ENCODE measurements at places on chromosomes 4 and X. TPM values are rescaled to one million over a fixed set of nuclear protein-coding genes. Genes with fewer than 3 reads are reported as not detected.

DNA sequence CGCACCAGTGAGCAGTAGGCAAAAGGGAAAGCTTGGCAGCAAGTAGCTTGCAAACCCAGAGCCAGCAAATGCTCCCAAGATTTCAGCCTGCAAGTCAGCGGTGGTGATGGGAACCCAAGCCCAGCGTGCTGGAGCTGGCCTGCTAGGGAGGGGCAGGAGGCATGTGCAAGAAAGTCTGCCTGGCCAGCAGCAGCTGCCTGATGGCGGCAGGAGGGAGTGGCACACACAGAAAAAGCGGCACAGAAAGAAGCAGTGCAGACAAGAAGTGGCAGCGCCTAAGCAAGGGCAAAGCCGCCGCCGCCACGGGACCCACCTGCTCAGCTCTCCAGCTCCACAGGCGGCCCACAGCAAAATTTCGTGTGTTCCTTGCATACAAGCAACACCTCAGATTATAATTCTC, 1206.5 kb upstream of the PABPC4L start:
- no peak for DNase-seq

PWWP3B gene
- total RNA-seq: 4.1 TPM

GRCh38 chr4:162016991-162017390, 146.8 kb downstream of the FSTL5 start:
- no peak for DNase-seq

KLF8 gene
- 9.6 TPM for total RNA-seq

DNA sequence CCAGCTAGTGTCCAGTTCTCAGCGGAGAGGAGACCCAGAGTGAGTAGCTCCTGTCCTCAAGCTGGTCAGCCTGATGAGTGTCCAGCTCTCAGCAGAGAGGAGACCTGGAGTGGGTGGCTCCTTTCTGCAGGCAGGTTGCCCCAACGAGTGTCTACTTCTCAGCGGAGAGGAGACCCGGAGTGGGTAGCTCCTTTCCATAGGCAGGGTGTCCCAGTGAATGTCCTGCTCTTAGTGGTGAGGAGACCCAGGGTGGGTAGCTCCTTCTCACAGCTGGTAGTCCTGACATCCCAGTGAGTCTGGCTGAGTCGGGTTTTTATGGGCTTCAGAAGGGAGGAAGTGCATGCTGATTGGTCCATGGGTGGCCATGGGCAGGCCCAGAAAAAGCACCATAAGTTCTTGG, 55.7 kb upstream of the NUDT6 start:
- DNase-seq: no peak

DGAT2L6 gene
- not detected for total RNA-seq

- DNase-seq: no peak
Observed at GRCh38 chr4:185117300-185117934, 25.6 kb upstream of the SLC25A4 start.

GRCh38 chr4:130099105-130099504, 1003.2 kb downstream of the C4orf33 start:
- no peak for DNase-seq

UGT2A3 gene
- total RNA-seq: not detected

GRCh38 chr4:185004562-185005218, 13.6 kb upstream of the HELT start:
- DNase-seq: no peak

GRCh38 chr4:2812612-2813354, 19.9 kb downstream of the SH3BP2 start:
- DNase-seq: no peak

- no peak for DNase-seq
Observed at GRCh38 chr4:124573056-124573455, 139.5 kb downstream of the ANKRD50 start.

NOX1 gene
- not detected for total RNA-seq

GRCh38 chrX:149979126-149979644, 40.9 kb upstream of the EOLA2 start:
- no peak for DNase-seq

- DNase-seq: no peak
Observed at GRCh38 chr4:53593765-53594164, 2.5 kb upstream of the LNX1 start.

MAML3 gene
- total RNA-seq: 26.0 TPM

GRCh38 chrX:129925305-129926092, 19.5 kb downstream of the UTP14A start:
- no peak for DNase-seq

DNA sequence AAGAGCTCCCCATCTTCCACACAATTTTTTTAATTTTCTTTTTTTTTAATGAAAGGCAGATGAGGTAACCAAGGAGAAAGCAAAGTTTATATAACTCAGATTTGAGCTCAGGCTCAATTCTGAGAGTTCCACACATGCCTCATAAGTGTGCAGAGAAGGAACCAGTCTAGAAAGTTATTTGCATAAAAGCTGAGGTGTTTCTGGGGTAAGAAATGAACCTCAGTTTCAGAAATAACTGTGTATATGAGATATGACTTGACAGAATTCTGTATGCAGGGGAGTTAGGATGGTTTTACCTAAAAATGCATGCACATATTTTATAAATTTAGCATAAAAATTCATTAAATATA, 51.3 kb downstream of the DTHD1 start:
- DNase-seq: no peak

GRCh38 chr4:157880761-157881160, 292.1 kb downstream of the GASK1B start:
- no peak for DNase-seq

DNA sequence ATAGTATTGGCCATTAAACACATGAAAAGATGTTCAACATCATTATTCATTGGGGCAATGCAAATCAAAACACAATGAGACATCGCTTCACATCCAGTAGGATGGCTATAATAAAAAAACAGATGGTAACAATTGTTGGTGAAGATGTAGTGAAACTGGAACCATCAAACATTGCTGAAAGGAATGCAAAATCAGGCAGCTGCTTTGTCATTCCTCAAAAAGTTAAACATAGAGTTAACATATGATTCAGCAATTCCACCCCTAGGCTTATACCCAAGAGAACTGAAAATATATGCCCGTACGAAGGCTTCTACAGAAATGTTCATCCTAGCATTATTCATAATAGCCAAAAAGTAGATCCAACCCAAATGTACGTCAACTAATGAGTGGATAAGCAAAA, 144.0 kb upstream of the NAP1L5 start:
- DNase-seq: no peak

NDST3 gene
- 4.7 TPM for total RNA-seq

DNA sequence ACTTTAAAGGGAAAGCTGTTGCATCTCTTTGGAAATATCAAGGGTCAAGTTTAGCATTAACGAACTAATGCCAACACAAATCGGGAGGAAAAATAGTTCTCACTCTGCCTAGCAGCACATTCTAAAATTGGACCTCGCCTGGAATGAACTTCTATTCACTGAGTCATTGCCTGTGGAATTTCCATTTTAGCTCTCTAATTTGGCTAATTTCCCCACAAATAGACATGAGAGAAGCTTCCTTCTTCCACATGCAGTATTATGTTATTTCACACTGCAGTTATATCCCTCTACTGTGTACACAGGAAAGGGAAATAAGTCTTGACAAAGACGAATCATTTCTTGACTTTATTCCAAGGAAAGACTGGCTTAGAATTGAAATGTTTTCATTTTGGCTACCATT, 9.3 kb downstream of the ZXDA start:
- DNase-seq: no peak

- DNase-seq: no peak
Observed at GRCh38 chr4:121308828-121309227, 72.0 kb downstream of the QRFPR start.

EGF gene
- 1.0 TPM for total RNA-seq

DNA sequence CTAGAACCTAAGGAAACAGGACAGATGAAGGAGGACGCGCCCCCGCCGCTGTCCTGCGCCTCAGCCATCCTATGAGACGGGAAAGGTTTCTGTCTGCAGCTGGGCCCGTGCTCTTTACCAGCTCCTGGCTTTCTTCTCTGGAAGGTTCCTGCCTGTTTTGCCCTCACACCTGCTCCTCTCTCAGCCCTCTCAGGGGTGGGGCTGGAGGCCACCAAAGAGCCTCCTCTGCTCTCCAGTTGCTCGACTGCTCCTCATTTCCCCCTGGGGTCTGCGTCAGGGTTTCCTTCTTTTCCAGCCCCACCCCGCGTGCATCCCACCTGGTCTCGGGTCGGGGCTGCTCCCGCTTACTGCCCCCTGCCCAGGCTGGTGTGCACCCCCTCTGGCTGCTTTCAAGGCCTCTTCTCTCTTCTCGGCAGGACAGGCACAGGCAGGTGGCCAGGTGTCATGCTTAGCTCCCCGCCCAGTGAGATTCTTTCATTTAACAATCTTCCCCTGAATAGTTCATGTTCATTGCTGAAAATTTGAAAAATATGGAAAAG, 4.6 kb downstream of the HTT-AS start:
- no peak for DNase-seq

Data from mesothelial cell of epicardium (in vitro differentiated cells).